ENCODE measurements at places on chromosomes 7 and 10.

- DNase-seq = no peak
These were observed 70.1 kb downstream of the CHCHD3 start for GRCh38 chr7:133011746-133012145.

GRCh38 chr7:159007996-159008389, 136.7 kb downstream of the VIPR2 start:
- DNase-seq = no peak

DNA sequence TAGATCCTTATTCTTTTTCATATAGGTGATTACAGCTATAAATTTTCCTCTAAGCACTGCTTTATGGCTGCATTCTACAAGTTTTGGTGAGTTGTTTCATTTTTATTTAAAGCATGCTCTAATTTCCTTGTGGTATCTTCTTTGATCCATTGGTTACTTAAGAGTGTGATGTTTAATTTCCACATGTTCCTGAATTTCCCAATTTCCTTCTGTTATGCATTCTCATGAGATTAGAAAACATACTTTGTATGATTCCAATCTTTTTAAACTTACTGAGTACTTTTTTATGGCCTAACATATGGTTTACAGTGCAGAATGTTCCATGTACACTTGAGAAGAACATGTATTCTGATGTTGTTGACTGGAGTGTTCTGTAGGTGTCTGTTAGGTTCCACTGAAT, 53.4 kb downstream of the MYL10 start:
- DNase-seq = no peak

- no peak for DNase-seq
These were observed 327.4 kb downstream of the SORCS1 start for GRCh38 chr10:106836933-106837663.

DNA sequence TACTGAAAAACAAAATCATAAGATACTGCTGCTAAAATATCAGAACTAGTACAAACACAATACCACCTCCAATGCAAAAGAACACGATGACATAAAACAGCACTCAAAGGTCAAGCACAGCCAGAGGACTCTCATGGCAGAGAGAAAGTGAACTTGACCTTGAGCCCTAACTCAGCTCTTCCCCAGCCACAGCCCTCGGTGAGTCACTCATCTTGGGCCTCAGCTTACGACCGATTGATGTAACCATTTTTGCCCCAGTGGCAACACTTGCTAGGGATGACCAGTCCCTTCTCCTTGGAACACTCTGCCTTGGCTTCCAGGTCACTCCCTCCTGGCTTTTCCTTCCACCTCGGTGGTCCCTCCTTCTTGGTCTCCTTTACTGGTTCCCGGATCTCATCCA, 77.8 kb downstream of the JAZF1 start:
- DNase-seq = no peak

DNA sequence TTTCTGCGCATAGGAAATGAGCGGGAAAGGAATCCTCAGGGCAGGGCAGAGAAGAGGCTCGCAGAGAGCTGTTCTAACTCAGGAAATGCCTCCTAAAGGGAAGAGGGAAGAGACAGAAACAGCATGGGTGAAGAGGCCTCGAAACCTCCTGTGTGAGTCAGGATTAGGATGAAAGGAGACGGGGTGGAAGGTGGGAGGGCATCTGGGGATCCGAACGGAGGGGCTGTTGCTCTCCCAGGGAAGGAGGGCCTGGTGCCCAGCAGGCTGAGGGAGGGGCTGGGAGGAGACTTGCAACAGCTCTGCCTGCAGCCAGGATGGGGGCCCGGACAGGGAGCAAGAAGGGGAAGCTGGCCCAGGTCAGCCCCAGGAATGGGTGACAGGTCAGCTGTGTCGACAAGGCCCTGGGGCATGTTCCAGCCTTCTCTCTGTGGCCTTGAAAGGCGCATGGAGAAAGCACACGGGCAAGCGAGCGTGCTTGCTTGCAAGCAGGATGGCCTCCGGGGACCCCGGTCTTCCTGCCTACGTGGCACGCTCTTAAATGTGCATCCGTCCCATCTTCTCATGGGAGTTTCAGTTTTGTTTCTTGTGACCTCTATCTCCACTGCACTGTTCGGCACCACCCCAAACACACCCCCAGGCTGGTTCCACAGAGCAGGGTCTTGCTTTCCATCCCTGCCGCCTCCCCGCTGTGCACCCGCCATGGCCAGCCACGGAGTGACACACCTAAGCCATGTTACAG, 63.5 kb downstream of the HIPK2 start:
- DNase-seq = no peak

GRCh38 chr10:124072541-124072940, 20.9 kb downstream of the CHST15 start:
- DNase-seq = no peak

DNA sequence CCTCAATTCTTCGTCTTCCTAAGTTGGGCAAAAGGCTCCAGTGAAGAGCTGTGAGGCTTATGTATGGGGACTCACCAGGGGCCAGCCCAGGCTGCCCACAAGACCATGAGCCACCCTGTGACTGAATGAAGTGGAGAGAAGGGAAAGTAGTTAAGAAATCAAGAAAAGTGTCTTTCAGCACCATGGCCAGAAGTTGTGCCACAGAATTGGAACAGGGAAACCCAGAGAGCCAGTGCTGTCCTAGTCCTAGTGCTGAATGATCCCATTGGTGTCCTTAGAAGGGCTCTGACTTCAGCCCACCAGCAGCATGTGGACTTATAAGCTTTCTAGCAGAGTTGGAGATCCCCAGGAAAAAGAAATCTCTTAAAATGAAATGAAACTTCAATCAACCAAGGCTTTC, 37.0 kb upstream of the CCSER2 start:
- no peak for DNase-seq

DNA sequence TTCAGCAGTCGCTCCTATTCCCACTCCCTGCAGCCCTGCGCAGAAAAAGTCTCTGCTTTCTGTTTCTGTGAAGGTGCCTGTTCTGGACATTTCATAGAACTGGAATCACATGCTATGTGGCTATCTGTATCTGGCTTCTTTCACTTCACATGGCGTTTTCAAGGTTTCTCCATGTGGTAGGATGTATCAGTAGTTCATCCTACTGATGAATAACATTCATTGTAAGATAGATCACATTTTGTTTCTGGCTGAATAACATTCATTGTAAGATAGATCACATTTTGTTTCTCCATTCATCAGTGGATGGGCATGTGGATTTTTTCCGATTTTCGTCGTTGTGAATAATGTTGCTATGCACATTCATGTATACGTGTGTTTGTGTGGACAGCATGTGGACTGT, 44.5 kb downstream of the HSPA12A start:
- DNase-seq = no peak

GRCh38 chr7:7789551-7789988, 71.2 kb upstream of the RPA3 start:
- no peak for DNase-seq

DNA sequence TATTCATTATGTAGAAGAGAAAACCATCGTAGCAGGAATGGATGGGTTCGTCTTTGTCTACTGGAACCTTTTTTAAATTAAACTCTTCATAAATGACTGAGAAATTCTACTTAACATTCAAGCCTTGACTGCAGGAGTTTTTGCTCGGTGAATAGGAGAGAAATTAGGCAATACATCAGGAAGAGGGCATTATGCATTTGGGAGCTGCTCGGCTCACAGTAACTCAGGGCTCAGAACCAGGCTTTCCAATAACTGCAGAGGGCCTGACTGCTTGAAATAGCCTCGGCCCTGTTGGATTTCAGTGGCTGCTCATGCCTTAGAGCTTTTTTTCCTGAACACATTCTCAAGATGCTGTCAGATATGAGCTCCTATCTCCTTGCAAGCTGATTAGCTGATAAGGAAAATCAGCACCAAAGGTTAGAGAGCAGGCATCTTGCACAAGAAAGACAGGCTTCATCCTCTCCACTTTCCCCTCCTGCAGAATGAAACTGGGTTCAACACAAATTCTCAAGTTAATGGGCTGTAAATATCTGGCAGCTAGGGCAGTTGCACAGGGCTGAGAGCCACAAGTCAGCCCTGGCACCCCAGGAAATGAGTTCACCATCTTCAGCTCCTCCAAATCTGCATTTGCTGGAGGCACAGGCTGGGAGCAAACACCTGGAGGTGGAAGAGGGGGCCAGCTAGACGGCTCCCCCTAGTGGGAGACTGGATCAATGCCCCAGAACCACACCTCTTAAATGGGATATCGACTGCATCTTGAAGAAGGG, 24.3 kb downstream of the TECTB start:
- no peak for DNase-seq

DNA sequence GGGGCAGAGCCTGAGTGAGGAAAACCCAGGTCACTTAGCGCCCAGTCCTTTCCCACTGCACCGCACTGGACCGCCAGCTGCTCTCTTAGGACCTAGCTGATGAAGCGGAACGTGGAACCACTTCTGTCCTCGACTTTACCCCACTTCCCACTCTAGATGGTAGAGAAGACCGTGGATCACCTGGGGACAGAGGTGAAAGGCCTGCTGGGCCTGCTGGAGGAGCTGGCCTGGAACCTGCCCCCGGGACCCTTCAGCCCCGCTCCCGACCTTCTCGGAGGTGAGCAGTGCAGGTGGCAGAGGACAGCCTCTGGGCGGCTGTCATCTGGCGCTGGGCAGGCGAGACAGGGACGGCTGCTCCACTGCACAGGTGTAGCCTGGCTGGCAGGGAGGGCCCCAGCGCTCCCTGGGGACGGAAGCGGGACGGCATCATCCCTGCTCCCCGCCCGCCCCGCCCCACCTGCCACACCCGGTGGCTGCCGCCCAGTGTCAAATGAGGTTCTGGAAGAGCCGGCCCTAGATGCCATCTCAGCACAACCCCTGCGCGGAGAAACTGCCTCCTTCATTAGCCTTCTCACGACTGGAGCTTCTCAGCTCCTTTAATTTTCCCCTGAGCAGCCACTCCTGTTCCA, 11.7 kb downstream of the PLAC9 start:
- peak; percentile 85 for DNase-seq

DNA sequence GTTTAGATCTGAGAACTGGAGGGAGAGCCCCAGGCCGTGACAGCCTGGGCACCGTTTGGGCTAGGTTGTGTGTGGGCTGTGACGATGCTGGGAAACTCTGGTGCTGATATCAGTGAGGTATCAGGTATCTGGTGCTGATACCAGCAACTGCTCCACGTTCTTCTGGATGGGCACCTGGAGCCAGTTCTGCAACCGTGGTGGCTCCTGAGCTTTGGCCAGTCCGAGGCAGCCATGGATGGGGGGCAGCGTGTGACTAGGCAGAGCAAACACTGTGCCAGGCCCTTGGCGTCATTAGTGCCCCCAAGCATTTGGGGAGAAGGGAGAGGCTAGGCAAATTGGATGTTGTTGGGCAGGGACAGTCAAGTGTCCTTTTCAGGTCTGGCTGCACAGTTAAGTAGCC, 57.9 kb downstream of the ZNF467 start:
- DNase-seq = no peak

DNA sequence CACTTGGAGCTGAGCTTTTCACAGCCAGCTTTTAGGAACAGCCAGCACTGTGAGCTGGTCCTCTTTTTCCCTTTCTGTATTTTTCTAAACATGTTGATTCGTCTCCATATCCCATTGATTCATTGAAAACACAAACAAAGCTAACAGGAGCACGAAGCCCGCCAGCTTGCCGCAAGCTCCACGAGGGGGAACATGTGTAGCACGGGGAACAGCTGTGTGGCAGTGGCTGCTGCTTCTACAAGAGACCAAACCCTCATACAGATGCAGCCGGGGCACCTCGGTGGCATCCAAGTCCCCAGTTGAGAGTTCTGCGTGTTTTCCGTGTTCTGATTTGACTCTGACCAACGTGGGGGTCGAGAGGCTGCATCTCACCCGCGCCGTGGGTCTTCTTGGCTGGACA, 80.8 kb upstream of the SH2B2 start:
- DNase-seq = peak; percentile 30

- no peak for DNase-seq
These were observed 232.0 kb upstream of the CELF2 start for GRCh38 chr10:10785627-10786026.

DNA sequence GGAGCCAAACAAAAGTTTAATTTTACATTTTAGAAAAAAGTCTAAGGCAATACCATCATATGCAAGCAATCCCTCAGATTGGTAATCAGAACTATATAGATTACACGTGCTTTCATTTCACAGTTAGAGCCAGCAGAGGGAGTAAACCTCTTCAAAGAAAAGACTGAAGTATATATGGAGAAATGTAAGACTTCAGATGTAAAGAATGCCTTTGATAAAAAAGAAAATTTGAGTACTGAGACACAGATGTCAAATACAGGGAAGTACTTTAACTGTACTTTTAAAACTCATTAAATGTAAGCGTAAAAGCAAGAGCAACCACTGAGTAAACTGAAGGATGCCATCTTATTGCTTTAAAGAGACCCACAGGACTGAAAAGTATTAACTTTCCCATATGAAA, 101.4 kb upstream of the FAM133B start:
- DNase-seq = no peak

DNA sequence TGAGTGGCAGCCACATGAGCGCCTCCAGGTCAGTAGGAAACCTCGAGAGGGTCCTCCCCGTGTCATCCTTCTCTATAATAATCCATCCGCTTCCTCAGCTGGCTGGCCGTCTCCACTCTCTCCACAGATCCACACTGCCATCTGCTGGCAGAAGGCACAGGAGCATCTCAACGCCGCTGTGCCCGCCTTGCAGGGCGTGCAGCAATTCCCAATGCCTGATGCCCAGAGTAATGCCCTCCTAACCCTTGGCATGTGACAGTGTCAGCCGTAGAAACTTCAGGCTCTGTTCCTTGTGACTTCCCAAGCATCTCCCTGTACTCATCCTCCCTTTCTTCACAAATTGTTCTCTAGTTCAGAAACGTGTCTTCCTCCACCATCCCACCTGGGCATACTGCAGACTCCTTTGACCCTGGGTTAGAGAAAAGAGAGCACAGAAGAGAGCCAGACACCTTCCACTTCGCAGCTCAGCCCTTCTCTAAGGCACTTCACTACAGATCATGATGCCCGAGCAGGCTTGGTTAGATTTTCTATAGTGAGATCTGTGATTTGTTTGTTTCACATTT, 70.8 kb downstream of the XPNPEP1 start:
- peak; percentile 91 for DNase-seq

- no peak for DNase-seq
These were observed 621.0 kb upstream of the IGFBP3 start for GRCh38 chr7:46542076-46542475.

DNA sequence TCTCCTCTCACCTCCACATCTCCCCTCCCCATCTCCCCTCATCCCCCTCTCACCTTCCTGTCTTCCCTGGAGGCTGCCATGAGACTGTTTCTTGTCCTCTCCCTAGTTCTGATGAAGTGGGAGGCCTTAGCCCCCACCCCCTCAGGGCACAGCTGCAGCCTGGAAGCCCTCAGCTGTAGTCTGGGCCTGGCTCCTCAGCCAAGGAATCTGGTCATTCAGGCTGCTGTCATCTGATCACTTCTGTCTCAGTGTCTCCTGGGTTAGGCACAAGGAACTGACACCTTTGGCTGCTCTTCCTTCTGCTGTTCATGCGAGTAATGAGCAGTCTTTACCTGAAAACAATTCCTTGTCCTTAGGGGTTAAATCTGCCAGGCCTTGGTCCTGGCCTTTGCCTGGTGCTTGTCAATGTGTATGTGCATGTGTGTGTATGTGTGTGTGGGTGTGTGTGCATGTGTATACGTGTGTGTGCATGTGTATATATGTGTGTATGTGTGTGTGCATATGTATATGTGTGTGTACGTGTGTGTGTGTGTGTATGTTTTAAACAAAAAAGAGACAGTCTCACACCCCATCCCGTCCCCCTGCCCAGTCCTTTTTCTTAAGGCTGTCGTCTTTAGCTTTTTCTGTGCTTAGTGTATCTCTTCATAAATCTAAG, 153.5 kb upstream of the TMEM72 start:
- DNase-seq = no peak

GRCh38 chr10:101939008-101939648, 95.5 kb upstream of the KCNIP2 start:
- no peak for DNase-seq

GRCh38 chr7:101468546-101469275, 106.0 kb downstream of the COL26A1 start:
- no peak for DNase-seq

Data from posterior cingulate gyrus (tissue), 11 donors.